ENCODE measurements at places on chromosomes 2 and 18. TPM values are rescaled to one million over a fixed set of nuclear protein-coding genes. Genes with fewer than 3 reads are reported as not detected.

Gene CYTIP
- total RNA-seq: not detected

Gene FAP
- not detected for total RNA-seq

Gene POTEC
- total RNA-seq: not detected

Gene QPCT
- 17.2 TPM for total RNA-seq

Gene SLC9A4
- total RNA-seq: not detected

Gene FNDC4
- total RNA-seq: 3.9 TPM

Gene CCDC148
- total RNA-seq: 0.48 TPM

Gene UGT1A7
- 3.5 TPM for total RNA-seq

Gene IL36A
- not detected for total RNA-seq

Gene PLEKHH2
- total RNA-seq: 0.73 TPM

Data from A549 treated with RU486 at 1 μM for 4 hours (cell line).